ENCODE measurements at places on chromosomes 2 and 18.

- DNase-seq = no peak
These were observed 49.7 kb downstream of the SDC1 start for GRCh38 chr2:20175267-20175666.

DNA sequence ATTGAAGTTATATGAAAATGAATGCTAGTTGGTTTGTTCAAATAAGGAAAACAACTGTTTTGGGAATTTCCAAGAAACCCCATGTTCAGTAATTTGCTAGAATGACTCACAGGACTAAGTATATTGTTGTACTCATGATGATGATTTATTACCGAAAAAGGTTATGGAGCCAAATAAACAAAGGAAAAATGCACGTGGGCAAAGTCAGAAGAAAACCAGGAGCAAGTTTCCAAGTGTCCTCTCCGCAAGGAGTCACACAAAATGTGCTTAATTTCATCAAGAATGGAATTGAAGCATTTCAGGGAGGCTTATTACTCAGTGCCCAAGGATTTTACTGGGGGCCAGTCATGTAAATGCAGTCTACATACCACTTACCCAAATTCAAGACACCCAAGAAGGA is 1652.4 kb upstream of the TMEFF2 start:
- no peak for DNase-seq

DNA sequence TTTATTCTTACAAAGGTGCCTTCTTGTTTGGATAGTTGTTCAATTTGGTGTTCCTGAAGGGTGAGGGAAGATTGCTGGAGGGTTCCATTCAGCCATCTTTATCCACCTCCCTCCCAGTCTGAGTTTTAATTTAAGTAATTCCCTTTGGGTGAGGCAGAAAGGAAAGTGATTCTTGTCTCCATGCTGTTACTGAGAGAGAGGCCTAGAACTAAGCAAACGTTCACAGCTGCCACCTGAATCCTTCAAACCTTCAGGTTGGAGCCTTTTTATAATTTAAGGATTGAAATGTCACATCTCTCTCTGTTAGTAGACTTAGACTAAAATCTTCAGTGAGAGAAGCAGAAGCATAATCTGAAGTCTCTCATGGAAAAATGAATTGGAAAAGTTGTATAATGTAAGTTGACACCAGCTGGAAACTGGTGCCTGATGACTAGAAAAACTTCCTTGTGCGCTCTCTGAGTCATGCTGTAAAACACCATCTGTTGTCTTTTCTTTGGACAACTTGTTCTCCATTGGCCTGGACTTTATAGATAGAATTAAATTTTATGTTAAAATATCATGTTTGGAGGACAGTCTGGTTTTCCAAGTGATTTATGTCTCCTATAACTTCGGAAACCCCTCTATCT is 14.6 kb downstream of the STRADB start:
- no peak for DNase-seq

GRCh38 chr2:7023542-7023941 is 106.3 kb downstream of the RNF144A start:
- no peak for DNase-seq

GRCh38 chr2:235390816-235391194 is 103.0 kb upstream of the AGAP1 start:
- no peak for DNase-seq

GRCh38 chr2:168369031-168369430 is 87.0 kb upstream of the CERS6 start:
- DNase-seq = no peak

DNA sequence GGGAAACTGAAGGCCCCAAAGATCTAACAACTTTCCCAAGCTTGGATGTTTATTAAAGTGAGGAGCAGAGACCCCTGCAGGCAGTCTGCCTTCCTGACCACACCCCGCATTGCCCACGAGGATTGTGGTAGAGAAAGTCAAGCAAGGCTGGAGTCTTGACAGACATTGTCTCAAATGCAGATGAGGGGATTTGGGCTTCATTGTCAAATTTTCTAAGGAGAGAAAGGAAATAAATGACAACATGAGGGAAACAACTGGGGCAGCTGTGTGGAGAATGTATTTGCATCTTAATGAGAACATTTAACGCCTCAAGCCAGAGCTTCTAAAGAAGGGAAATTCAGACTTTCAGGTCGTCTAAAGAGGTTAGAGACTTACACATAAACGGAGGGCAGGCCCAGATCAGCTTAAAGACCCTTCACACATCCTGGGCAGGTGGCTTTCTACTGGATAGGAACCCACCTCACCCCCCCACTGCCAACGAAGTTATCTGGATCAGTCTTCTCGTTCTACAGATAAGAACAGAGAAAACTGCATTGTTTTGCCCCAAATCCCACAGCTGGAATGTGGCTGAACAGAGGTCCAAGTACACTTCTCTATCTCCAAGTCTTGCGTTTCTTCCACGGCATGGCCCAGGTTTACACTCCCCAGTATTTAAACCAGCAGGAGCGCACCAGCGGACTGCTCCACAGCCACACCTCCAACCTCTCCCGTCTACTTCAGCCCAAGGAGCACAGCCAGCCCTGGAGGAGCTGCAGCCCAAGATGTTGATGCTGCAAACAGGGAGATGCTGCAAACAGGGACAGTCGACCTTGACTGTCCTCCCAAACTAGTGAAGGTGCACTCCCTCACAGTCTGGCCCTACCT is 16.2 kb upstream of the SCG2 start:
- no peak for DNase-seq

- DNase-seq = no peak
These were observed 39.3 kb downstream of the RPL31 start for GRCh38 chr2:101041413-101041812.

- DNase-seq = no peak
These were observed 332.2 kb downstream of the ZNF516 start for GRCh38 chr18:76162886-76163285.

DNA sequence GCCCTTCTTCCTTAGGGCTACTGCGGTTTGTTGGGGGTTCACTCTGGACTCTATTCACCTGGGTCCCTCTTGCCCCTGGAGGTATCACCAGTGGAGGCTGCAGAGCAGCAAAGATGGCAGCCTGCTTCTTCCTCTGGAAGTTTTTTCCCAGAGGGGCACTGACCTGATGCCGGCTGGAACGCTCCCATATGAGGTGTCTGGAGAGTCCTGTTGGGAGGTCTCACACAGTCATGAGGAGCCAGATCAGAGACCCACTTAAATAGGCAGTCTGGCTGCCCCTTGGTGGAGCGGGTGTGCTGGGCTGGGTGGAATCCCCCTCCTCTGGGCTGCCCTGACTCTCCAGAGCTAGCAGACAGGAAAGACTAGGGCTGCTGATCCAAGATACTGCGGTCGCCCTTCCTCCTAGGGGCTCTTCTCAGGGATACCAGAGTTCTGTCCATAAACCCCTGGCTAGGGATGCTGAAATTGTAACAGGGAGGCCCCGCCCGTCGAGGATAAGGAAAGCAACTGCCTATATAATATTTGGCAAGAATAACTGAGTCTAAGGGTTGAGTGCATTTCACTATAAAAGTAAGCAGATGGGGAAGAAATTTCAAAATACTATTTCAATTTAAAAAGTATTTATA is 140.7 kb downstream of the NOL4 start:
- no peak for DNase-seq
